Vagina (tissue), 2 donors: ENCODE measurements at places on chromosomes 2 and 18. TPM values are rescaled to one million over a fixed set of nuclear protein-coding genes. Genes with fewer than 3 reads are reported as not detected.

DNA sequence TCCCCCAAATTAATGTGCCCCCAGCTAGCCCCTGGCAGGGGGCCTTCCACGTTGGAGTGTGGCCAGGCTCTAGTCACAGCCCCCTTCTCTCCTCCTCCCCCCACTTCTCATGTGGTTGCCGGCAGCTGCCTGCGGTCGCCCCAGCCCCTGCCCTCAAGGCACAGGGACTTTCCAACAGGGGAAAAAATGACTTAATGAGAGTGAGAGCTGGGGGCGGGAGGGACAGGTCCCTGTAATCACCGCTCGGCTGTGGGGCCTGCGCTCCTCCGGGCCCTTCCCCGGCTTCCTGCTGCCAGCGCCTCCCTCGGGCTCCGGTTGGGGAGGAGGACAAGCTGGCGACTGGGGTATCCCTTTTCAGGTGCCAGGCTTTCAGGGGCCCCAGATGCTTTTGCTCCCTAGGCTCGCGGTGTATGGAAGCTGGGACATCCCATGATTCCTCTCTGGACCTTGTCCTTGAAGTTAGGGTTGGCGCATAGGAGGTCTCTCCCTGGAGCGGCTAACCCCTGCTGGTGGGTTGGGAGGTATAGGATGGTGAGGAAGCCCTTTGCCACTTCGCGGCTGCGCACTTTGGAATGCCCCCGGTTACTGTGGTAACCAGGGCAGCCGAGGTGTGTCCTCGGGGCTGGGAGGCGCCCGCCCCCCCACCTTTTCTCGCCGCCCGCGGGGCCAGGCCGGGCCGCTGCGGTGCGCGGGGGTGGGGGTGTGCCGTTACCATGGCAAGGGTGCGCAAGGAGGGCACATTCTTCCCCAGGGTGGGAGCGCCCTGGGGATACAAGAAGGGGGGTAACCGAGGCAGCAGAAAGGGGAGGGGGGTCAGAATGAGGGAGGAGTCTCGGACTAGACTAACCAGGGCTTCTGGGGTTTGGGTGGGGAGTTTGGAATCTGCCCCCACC is 16.1 kb downstream of the WNT10A start:
- DNase-seq: peak; percentile 79

DNA sequence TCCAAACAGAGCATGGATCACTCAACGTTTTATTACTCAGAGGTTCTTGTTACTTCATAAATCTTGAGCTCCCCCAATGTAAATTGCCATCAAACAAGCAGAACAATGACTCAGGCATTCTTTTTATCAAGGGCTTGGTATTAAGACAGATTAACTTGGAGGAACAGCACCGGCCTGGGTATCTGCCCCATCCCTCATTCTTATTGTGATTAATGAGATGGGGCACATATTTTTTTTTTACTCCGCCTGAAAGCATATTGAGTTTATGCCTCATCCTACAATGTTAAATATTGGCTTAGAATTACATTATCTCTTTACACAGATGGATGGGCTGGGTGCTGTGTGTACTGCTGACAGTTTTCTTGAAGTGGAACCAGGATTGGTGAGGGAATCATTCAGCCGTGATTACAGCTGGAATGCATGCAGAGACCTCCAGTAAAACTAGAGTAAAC is 387.3 kb downstream of the CLIP4 start:
- no peak for DNase-seq

Gene TUBA4B
- not detected for total RNA-seq

DNA sequence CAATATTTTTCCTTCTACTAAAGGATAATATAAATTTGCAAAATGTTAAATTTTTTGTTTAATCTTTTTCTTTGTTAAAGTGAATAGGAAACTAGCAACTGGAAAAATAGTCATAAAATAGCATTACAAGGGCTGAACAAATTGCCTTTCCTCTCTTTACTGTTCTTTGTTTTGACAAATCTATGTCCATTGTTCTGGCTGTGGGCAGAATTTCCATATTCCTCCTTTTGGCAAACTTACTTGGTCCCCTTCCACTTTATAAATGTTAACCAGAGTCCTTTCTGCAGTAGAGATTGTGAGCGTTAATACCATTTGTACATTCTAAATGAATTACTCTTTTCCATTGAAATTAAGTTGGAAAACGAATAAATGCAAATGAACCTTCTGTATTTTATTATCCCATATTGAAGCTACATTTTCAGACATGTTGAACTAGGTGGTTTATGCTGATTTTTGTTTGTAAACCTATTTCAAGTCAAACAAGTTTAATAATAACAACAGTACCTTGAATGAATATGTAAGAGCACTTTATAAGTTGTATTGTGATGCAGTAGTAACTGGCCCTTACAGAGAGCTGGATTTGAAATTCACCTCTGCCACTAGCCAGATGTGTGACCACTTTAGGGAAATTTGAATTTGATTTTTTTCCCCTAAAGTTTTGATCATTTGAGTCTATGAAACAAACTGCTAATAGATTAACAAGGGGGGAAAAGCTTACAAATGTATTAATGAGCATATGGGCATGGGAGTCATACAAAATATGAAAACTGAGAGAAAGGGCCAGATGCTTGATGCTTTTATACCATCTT is 3.3 kb downstream of the RNF125 start:
- no peak for DNase-seq
